ENCODE measurements at places on chromosomes 4 and X.

DNA sequence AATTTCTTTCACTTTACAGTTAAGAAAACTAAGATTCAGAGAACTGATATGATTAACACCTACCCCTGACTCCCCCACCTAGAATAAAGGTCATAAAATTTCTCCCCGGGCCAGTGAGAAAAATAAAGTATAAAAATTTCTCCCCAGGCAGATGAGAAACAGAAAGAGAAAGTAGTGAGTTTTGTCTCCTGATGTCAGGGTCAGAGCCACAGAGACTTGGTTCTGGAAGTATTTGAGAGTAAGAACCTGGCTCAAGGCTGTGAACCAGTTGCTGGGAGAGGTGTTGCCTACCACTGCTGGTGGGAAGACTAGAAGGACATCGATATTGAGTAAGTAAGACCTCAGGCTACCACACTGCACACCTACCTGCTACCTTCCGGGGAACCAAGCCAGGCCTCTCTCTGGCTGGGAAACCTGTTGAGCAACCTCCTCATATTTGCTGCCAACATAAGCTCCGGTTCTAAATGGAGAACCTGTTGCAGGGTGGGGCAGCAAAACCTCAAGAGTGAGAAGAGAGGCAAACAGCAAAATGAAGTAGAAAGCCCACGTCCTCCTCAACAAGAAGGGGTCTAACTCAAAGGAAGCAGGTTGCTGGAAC, 104.2 kb upstream of the PUDP start:
- DNase-seq, result no peak

- no peak for DNase-seq
Measured at GRCh38 chr4:89469930-89470375, 162.4 kb upstream of the GPRIN3 start.

- DNase-seq, result no peak
Measured at GRCh38 chr4:102759831-102760644, 730 bp downstream of the MANBA start.

DNA sequence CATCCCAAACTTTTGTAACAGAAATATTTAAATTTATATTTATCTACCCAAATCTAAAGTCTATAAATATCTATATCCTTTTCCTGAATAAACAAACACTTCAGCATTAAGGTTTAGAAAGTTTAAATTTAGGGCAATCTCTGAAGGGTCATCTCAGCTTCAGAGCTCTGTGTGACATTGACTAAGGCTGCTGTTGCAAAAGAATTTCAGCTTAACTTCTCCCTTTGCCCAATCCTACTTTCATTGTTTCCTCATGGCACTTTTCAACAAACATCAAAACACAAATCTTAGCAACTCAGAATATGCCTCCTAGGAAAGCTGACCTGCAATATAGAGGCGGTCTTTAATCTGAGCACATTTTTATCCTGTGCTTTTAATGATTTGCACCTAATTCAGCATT, 79.7 kb upstream of the BANK1 start:
- DNase-seq, result no peak

- DNase-seq, result no peak
Measured at GRCh38 chr4:33187035-33187434, 2466.9 kb downstream of the PCDH7 start.

DNA sequence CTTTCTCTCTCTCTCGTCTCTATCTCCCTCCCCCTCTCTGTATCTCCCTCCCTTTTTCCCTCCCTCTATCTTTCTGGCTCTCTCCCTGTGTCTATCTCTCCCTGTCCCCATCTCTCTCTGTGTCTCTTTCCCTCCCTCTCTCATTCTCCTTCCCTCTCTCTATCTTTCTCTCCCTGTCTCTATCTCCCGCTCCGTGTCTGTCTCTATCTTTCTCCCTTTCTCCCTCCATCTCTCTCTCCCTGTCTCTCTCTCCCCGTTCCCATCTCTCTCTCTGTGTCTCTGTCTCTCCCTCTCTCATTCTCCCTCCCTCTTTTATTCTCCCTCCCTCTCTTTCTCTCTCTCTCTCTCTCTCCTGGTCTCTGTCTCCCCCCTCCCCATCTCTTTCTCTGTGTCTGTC, 22.9 kb downstream of the IL3RA start:
- DNase-seq, result no peak

GRCh38 chrX:143634663-143635455, 1.0 kb downstream of the SLITRK4 start:
- peak; percentile 34 for DNase-seq

DNA sequence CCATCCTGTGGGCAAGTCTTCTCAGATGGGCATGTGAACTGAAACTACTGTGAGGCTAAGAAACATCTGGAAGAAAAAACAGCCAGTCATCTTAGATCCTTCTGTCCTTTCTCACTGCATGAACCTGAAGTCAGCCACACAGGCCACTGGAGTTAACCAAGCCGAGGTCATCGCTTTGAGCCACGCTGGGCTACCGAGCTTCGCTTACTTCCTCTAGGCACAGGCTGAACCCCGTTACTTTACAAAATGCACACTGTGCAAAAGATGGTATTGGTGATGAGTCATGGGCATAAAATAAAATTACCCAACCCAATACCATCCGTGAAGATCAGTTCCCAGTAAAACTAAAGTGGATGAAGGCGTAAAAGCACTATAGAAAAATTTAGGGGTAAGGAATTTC, 86.2 kb downstream of the MTMR1 start:
- DNase-seq, result no peak
